ENCODE measurements at places on chromosomes 16 and 17. TPM values are rescaled to one million over a fixed set of nuclear protein-coding genes. Genes with fewer than 3 reads are reported as not detected.
A peak's percentile ranks its signal among the peaks of the same experiment; 100 is the strongest.

DNA sequence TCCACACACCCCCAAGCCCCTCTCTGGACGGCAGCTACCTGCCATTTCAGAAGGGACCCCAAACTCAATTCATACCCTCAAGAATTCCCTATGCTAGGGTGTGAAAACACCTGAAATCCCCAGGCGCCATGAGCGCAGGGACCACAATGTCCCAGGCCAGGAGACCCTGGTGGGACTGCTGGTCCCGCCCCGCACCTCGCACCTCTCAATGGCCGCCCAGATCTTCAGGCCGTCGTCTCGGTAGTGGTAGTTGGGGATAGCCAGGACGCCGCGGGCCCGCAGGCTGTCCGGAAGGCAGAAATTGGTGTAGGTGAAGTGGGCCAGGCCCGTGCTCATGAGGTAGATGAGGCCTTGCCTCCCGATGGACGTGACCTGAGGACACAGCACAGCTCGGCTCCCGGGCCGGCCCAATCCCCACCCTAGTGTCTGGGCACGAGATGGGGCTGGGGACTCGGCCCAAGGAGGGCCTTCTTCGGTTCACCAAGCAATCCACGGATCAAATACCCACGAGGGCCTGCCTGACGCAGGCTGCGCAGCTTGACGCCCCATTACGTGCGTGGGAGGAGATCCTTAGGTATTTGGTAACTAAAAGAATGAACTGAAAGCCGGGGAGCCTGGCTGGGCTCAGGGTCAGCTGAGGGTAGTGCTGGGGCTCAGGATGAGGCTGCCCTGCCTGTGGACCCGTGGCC lies 9.2 kb downstream of the ALOXE3 start:
- H3K4me3 ChIP-seq, result no peak overlapping the region
- H3K36me3 ChIP-seq, result no peaks in the 10 kb centered on the region
- peaks cover 33% of the 10 kb centered on the region for H3K27me3 ChIP-seq
- H3K27ac ChIP-seq, result no peak overlapping the region
- peaks cover 6% of the 10 kb centered on the region for H3K4me1 ChIP-seq

The TP53TG3B gene
- not detected for total RNA-seq

DNA sequence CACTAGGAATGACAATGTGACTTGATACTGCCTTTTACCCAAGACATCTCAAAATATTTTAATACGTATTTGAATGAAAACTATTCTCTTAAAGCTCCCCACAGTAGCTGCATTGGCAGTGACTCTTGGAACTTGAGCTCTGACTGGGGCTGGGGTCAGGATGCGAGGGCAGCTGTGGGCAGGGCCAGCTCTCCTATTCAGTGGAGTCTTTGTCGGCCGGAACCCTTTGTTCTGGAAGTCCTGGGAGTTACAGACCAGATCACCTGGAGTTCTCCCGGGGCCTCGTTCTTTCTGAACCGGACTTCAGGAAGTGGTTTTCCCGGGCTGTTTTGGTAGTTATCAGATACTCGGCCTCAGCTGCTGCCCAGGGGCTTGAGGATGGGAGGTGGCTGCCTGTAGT lies 84.9 kb downstream of the NPIPB11 start:
- H3K4me1 ChIP-seq, result no peaks in the 10 kb centered on the region
- H3K27me3 ChIP-seq, result no peaks in the 10 kb centered on the region
- no peak for DNase-seq
- H3K27ac ChIP-seq, result no peak overlapping the region

- H3K27me3 ChIP-seq, result no peaks in the 10 kb centered on the region
- DNase-seq, result no peak
- no peaks in the 10 kb centered on the region for H3K36me3 ChIP-seq
Measured at GRCh38 chr16:11636172-11636721, 32.0 kb upstream of the SNN start.

DNA sequence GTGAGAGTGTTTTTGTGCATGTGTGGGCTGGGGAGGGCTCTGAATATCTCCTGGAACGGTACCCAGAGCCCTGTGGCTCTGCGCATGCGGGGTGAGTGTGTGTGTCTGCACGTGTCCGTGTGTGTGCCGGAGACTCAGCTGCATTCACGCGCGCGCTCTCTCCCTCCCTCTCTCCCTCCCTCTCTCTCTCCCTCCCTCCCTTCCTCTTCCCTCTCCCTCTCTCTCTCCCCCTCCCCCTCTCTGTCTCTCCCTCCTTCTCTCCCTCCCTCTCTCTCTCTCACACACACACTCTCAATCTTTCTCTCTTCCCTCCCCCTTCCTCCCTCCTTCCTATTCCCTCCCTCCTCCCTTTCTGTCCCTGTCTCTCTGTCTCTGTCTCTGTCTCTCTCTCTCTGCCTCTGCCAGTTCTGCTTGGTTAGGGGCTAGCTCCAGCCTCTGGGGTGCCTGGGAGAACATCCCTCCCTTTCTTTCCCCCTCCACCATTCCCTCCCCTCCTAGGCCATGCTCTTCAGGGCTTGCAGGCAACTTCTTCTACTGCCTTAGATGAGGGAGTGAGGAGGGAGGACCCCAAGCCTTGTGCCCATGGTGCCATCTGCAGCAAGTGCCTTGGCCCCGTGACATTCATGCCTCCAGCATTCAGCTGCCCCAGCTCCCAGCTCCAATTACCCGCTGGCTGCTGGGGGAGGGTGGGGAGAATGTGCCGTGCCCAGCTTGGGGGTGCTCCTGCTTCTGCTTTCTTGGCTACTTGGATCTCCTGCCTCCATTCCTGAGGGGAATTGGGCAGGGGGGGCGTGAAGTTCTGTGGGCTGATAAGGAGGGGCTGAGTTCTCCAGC lies 6.4 kb downstream of the THRA start:
- peak overlapping the region; percentile 30 for H3K4me3 ChIP-seq
- DNase-seq, result peak; percentile 97
- peak overlapping the region; percentile 87 for H3K27ac ChIP-seq
- H3K4me1 ChIP-seq, result peaks cover 96% of the 10 kb centered on the region

DNA sequence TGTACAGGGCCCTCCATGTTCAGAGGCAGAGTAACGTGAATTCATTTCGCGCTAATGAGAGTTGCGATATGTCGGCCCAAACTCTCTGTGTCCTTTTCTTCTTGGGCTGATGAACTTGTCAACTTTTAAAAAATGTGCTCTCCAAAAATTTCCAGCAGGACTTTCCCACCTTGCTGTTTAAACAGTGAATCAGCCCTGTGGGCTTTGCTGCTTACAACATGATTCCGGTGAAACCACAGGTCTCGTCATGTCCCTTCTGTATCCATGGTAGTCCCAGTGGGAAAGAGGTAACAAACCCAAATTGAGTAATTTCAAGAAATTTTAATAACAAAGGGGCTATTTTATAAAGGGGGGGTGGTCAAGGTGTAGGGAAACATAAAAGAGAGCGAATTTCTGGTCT lies 612.9 kb downstream of the MAF start:
- H3K27me3 ChIP-seq, result no peaks in the 10 kb centered on the region
- no peaks in the 10 kb centered on the region for H3K36me3 ChIP-seq
- no peaks in the 10 kb centered on the region for H3K4me1 ChIP-seq
- H3K27ac ChIP-seq, result no peak overlapping the region

DNA sequence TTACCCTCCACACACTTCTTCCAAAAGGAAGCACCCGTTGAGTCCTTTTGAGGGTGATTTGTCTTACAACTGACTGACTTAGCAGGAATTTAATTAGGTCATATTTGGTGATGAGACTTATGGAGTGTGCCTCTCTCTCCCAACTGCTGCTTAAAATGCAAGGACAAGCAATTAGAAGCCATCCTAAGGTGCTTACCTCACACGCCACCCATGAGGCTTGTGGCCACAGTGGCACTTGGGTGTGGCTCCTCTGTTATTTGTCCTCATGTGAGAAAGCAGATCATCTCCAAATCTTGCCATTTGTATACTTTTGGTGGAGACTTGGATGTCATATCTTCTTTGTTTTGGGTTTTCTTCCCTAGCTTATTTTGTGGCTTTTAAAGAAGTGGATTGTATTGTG lies 61.6 kb downstream of the WNT3 start:
- H3K27ac ChIP-seq, result no peak overlapping the region
- no peak overlapping the region for H3K4me3 ChIP-seq
- no peaks in the 10 kb centered on the region for H3K27me3 ChIP-seq
- no peaks in the 10 kb centered on the region for H3K36me3 ChIP-seq
- no peaks in the 10 kb centered on the region for H3K4me1 ChIP-seq
- DNase-seq, result no peak

DNA sequence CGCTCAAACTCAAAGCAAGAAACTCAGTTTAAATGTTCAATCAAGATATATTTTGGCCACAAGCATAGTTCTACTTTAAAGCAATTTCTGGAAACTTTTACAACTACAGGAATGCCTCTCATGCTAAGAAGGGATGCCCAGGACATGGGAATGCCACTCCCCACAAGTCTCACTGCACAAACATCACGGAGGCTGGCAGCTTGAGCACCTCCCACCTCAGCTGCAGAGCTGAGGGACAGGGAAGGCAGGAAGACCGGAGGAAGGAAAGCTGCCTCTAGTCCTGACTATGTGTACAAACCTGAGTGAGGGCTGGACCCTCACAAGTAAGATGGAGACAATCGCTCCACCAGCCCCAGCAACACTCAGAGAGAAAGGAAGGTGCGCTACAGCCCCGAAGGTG lies 5.3 kb downstream of the AXIN1 start:
- H3K4me3 ChIP-seq, result no peak overlapping the region
- peaks cover 35% of the 10 kb centered on the region for H3K4me1 ChIP-seq
- peaks cover 10% of the 10 kb centered on the region for H3K36me3 ChIP-seq
- DNase-seq, result no peak

GRCh38 chr17:50079334-50080095 lies 15.6 kb upstream of the PDK2 start:
- no peaks in the 10 kb centered on the region for H3K27me3 ChIP-seq
- DNase-seq, result no peak
- H3K36me3 ChIP-seq, result peaks cover 72% of the 10 kb centered on the region

- DNase-seq, result no peak
- H3K4me3 ChIP-seq, result no peak overlapping the region
- no peaks in the 10 kb centered on the region for H3K27me3 ChIP-seq
- H3K27ac ChIP-seq, result no peak overlapping the region
Measured at GRCh38 chr16:15690296-15690695, 40.3 kb downstream of the NDE1 start.

GRCh38 chr16:12256921-12257320 lies 280.4 kb downstream of the SNX29 start:
- no peak overlapping the region for H3K4me3 ChIP-seq
- no peak overlapping the region for H3K27ac ChIP-seq
- DNase-seq, result no peak
- H3K4me1 ChIP-seq, result peaks cover 4% of the 10 kb centered on the region
- no peaks in the 10 kb centered on the region for H3K27me3 ChIP-seq
- H3K36me3 ChIP-seq, result no peaks in the 10 kb centered on the region

DNA sequence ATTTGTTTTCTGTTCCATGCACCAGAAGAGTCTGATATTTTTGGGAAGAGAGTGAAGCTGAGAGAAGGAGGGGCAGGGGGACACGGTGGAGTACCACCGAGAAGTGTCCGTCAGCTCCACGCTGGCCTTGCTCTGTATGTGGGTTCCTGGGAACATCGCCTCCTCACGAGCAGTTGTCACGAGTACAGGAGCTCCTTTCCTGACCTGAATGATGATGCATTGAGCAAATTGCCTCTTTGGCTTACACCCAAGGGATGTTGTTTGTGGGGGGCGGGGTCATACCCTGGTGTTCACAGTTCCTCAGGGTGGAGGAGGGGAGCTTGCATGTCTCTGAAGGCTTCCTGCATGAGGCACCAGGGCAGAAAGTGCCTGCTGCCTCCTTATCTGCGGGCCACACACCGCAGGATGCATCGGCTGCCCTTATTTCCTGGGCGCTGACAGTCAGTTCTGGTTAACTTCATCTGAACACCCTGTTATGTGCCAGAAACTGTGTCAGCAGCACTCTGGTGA lies 36.2 kb downstream of the RGS9 start:
- no peaks in the 10 kb centered on the region for H3K36me3 ChIP-seq
- no peak overlapping the region for H3K4me3 ChIP-seq
- peak; percentile 42 for DNase-seq
- H3K27me3 ChIP-seq, result no peaks in the 10 kb centered on the region

The FBXL16 gene
- 0.17 TPM for total RNA-seq

GRCh38 chr17:66726371-66726770 lies 108.5 kb upstream of the CACNG5 start:
- no peak for DNase-seq
- H3K4me3 ChIP-seq, result no peak overlapping the region
- no peak overlapping the region for H3K27ac ChIP-seq
- H3K4me1 ChIP-seq, result no peaks in the 10 kb centered on the region
- no peaks in the 10 kb centered on the region for H3K27me3 ChIP-seq

DNA sequence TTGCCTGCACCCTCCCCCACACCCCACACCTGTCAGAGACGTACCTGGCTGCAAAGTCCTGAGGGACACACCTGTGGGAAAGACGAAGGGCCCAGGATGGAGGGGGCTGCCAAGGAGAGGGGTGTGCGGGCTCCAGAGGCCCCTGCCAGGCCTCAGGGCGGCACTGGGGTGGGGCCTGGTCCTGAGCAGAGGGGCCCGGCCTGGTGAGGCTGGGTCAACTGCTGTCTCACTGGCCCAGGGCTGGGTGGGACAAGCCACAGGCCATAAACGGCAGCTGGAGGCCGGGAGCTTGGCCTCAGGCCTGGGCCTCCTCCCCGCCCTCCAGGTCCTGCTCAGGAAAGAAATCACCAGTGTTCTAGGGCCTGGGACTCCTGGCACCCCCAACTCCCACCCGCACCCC lies 510 bp downstream of the TPSG1 start:
- DNase-seq, result no peak
- no peak overlapping the region for H3K4me3 ChIP-seq
- no peaks in the 10 kb centered on the region for H3K36me3 ChIP-seq
- H3K27me3 ChIP-seq, result no peaks in the 10 kb centered on the region
- no peak overlapping the region for H3K27ac ChIP-seq

- H3K27ac ChIP-seq, result no peak overlapping the region
- no peaks in the 10 kb centered on the region for H3K27me3 ChIP-seq
- no peaks in the 10 kb centered on the region for H3K4me1 ChIP-seq
- H3K36me3 ChIP-seq, result no peaks in the 10 kb centered on the region
Measured at GRCh38 chr17:7414837-7415236, 5.3 kb upstream of the SPEM1 start.

GRCh38 chr16:84379709-84380362 lies 11.5 kb downstream of the ATP2C2 start:
- H3K36me3 ChIP-seq, result no peaks in the 10 kb centered on the region
- no peak overlapping the region for H3K27ac ChIP-seq
- no peaks in the 10 kb centered on the region for H3K4me1 ChIP-seq

- H3K4me1 ChIP-seq, result no peaks in the 10 kb centered on the region
- no peak for DNase-seq
- no peak overlapping the region for H3K27ac ChIP-seq
- H3K4me3 ChIP-seq, result no peak overlapping the region
- H3K36me3 ChIP-seq, result no peaks in the 10 kb centered on the region
Measured at GRCh38 chr17:49224198-49224996, 6.2 kb downstream of the PHOSPHO1 start.

DNA sequence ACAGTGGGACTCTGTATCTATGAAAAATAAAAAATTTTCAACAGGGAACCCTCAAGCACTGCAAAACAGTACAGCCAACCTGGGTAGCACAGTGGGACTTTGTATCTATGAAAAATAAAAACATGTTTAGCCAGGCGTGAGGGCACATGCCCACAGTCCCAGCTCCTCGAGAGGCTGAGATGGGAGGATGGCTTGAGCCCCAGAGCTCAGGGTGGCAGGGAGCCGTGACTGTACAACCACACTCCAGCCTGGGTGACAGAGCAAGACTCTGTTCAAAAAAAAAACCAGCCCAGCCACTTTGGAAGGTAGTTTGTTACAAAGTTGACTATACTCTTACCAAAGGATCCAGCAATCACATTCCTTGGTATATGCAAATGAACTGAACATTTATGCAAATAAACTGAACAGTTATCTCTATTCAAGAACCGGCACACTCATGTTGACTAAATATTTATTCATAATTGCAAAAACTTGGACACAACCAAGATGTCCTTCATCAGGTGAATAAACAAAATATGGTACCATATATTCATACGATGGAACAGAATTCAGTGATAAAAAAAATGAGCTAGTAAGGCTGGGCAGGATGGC lies 5.2 kb downstream of the RPH3AL start:
- H3K4me1 ChIP-seq, result peaks cover 28% of the 10 kb centered on the region
- H3K27me3 ChIP-seq, result no peaks in the 10 kb centered on the region
- no peak for DNase-seq
- no peak overlapping the region for H3K27ac ChIP-seq
